ENCODE measurements at places on chromosomes 1 and 21.

- no peak for DNase-seq
Observed at GRCh38 chr1:21330544-21330943, 40.3 kb upstream of the ECE1 start.

- DNase-seq = no peak
Observed at GRCh38 chr1:192545896-192546521, 29.6 kb upstream of the RGS1 start.

GRCh38 chr1:167599957-167600581, 30.0 kb upstream of the RCSD1 start:
- DNase-seq = no peak

GRCh38 chr1:114126261-114127095, 27.2 kb downstream of the SYT6 start:
- DNase-seq = no peak

DNA sequence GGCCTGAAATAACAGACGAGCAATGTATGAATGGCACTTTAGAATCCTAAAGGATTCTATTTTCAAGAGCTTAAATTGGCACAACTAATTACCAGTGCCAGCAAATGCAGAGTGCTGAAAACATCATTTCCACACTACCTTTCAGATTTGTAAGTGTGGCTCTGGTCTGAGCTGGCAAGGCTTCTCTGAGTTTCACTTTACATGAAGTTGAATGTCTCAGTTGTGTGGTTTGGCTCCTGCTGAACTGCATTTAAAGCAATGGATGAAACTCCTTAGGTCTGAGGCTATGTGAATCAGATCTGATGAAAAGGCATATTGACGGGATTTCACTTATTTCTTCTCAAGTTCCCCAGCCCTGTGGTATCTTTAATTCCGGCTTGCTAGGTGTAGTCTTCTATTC, 114.8 kb upstream of the PTGFR start:
- DNase-seq = no peak

GRCh38 chr1:78745111-78745510, 95.5 kb downstream of the IFI44 start:
- no peak for DNase-seq

DNA sequence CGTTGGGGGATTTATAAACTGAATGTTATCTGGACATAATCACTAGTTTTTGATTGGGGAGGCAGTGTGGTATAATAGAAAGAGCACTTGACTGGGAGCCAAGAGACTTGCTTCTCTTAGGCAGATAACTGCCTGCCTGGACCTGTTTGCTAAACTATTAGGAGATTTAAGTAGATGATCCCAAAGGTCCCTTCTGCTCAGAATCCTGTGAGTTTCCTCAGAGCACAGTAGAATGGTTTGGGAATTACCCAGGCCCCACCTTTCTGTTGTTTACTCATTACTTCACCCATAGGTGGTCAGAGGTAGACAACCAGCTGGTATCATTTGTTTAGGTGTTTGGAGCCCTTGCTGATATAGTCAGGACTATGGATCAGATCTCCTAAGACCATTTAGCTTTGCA, 10.3 kb upstream of the PODN start:
- no peak for DNase-seq

- no peak for DNase-seq
Observed at GRCh38 chr1:206495493-206496046, 11.8 kb upstream of the RASSF5 start.

DNA sequence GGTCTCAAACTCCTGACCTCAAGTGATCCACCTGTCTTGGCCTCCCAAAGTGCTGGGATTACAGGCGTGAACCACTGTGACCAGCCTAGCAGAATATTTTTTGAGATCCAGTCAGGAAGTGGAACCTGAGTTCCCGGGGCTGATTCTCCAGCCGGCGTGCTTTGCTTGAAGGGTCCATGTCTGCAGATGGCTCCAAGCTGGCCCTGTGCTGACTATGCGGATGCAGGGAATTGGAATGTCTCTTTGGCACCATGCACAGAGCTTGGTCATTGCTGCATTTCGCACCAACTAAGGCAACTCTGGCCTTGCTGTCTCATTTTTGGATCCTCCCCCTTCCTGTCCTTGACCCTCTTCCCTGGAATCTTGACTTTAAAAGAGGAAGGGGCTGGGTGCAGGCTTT, 28.1 kb downstream of the ARHGEF10L start:
- DNase-seq = no peak

DNA sequence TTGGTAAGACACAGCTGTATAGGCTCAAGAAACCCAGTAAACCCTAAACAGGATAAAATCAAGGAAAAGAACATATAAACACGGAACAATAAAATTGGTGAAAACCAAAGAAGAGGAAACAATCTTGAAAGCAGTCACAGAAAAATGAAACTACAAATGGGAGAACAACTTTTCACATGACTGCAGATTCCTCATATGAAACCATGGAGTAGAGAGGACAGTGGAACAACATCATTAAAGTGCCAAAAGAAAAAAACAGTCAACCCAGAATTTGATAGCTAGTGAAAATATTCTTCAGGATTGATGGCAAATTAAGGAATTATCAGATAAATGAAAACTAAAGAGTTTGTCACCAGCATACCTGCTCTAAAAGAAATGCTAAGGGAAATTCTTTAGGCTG, 23.9 kb upstream of the B3GALT5 start:
- DNase-seq = no peak

DNA sequence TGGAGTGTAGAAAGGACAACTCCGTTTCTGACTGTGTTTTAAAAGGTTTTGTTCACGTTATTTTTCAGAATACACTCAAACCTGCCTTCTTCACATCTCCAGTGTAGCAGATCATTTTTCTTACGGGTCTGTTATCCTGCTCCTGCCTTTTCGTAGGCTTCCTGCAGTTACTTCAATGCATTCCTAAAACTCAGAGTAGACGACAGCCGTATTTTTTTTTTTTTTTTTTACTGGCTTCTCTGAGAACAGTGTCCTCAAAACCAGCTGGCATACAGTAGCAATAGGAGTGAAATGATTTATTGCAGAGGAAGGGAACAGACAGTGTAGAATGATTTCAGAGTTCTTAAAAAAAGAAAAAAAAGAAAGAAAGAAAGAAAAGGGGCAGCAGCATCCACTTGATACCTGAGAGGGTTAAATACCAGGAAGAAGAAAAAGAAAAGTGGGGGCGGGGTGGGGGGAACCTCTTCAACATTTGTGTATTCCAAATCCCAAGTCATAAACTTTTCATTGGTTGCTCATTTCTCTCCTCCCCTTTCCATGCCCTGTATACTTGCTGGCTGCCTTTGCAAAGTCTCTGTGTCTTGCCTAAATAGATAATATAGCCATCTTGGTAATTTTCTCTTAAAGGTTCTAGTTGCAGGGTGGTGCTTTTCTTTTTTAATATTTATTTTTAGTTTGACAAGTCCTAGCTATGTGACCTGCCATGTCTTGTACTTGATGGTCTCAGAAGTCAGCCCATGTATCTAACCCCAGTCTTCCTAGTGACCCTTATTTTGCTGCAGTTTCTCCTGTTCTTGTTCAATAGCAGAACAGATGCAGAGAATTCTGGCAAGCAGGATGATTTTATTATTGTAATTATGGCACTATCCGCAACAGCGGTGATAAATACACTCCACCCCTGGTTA, 2.8 kb downstream of the TGFB2 start:
- no peak for DNase-seq

GRCh38 chr1:100893718-100894117, 924 bp downstream of the EXTL2 start:
- DNase-seq = no peak

DNA sequence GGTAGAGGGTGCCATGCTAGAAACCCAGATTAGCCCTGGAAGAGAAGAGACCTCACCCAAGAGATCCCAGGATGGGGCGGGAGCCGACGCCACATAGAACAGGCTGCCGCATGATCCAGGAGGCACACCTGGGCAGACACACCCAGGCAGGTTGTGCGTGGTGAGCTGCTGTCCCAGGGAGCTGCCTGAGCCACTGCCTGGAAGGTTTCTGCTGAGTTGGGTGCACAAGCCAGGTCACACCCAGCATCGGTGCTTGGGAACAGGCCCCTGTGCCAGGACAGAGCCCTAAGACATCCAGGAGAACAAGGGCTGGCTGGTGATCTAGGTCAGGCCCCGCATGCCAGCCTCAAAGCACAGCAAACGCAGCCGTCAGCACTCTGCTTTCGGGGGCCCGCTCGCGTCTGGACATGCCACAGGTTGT, 40.2 kb downstream of the CTNNBIP1 start:
- no peak for DNase-seq

- DNase-seq = no peak
Observed at GRCh38 chr1:198837278-198838021, 198.6 kb downstream of the PTPRC start.

DNA sequence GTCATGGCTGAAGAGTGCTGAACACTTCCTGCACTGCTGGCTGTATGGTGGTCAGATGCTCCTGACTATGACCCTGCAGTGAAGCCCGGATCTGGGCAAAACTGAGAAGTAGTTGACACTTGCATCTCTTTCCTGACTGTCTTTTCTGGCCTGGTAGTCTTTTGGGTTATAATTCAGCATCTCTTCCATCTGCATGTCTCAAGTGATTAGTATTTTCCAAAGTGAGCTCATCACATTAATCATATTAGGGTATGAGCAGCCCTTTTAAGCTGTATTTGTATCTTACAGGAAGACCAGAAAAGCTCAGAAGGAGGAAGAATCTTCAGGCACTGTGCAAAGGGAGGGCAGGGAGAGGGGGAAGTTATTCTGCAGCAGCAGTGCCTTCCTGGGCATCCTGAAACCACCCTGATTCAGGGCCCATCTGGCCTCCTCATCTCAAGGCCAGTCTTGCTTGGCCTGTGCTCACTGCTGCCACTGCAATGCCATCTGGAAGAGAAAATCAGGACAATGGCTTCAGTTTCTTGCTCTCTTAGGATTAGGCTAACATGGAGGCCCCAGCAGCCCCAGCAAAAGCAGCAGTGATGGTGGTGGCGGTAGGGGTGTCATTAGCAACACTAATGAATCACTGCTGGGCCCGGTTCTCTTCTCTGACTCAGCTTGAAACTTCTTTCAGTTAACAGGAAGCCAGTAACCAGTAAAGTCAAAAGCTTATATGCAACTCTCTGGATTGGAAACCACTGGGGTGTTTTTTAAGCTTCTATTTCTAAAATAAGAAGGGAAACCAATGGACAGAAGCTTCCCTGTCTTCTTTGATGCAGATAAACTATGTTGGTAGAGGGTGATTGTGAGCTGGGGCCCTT, 63.3 kb upstream of the WDR26 start:
- peak; percentile 24 for DNase-seq

DNA sequence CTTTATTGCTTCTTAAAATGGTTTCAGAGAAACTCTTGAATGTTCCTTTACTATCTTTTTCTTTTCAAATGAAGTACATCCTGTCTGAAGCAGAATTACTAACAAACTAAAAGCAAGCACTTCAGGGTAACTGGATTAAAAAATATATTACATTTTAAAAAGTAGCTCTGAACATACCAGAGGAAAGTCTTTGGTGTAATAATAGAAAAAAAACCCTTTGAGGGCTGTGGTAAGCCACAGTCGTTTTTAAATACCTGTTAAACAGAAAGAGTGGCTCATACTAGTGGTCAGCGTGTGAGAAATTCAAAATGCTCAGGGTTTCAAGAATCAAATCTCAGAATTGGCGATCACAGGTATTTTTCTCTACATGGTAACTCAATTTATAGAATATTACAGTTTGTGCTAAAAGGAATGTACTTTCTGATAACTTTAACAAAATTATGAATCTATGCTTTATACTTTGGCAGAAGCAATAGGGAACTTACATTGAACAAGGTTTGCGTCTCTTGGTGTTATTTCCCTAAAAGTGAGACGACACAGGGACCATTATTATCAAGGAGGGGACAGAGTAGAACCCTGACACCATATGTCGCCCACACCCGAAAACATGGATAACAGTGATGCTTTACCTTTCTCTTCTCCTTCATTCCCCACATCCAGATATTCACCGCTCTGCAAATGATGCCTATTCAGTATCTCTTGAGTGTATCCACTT, 97.0 kb upstream of the DPH5 start:
- DNase-seq = no peak

DNA sequence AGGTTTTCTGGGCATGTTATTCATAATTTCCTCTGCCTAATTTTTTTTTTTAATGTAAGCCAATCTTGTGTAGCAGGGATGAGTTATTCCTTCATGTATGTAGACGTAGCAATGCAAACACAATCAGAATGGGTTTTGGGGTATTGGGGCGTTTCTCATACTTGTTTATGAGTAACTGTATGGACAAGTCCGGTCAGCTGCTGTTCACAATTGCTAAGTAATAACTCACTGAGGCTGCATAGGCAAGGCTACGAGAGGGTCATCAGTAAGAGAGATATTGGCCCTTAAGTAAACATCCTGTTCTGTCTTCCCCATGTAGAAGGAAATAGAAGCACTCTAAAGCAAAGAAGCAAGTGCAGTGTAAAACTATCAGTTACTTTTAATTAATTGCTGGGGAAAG, 9.5 kb upstream of the TARS2 start:
- no peak for DNase-seq

DNA sequence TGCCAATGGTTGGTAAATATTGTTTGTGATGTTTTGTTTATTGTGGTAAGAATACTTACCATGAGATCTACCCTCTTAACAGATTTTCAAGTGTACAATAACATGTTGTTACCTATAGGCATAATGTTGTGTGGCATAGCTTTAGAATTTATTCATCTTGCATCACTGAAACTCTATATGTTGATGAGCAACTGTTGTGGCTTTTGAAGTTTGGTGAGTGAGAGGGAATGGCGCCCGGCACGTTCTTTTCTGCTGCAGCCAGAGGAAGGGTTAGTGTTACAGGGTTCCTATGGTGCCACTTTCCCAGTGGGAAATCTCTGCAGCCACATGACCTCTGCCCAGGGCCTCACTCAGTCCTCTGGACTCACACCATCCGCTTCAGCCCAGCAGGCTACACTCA, 342.5 kb upstream of the ADGRL2 start:
- DNase-seq = no peak

GRCh38 chr1:232170909-232171308, 459.0 kb downstream of the SIPA1L2 start:
- no peak for DNase-seq

DNA sequence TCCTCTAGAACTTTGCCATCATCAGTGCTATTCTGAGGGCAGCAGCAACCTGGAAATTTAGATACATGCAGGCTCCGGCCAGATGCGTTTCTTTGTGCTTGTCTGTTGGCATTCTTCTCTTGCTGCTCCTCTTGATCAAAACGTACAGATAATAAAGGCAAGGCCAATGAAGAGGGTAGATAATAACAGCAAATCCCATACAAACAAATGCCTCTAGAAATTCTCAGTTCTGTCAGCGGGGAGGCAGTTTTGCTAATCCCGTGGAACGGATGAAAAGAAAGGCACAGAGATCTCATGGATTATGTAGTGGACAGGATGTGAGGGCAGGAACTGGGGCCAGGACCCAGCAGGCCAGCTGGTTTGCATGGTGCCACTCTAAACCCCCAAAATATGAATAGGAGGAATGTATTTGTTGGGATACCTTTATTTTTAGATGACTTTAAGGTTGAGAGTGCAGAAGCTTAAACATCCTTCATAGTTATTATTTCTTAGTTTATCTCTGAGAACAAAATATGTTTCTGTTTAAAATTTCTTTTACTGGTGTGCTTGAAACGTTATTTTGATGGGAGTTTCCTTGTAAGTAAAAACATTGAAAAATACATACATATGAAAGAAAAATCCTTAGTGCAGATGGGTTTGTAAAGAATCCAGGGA, 1.5 kb downstream of the ITSN1 start:
- DNase-seq = no peak

Measured in stimulated activated CD8-positive, alpha-beta memory T cell treated with anti-CD3 and anti-CD28 coated beads, Interleukin-15, amount 100 ng/mL, for 1 hour (primary cell).